Type B pancreatic cell (in vitro differentiated cells): ENCODE measurements at places on chromosomes 7 and 10.

DNA sequence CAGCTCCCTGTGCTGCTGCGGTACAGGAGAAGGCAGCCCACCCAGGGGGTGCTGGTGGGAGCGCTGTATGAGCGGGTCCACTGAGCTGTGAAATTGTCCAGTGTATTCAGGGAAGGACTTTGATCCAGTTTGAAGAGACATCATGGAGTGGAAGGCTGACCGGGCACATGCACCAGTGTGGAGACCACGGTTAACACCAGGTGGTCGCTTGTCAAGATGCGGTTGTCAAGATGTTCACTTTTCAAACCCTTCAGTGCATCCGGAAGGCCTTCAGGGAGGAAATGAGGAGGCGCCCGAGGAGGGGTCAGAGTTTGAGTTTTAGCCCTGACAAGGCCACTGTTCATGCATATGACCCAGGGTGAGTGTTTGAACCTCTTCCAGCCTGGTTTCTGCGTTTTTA lies 6.1 kb downstream of the DOCK1 start:
- no peak for DNase-seq
- H3K4me1 ChIP-seq: peaks cover 36% of the 10 kb centered on the region
- no peak overlapping the region for H3K27ac ChIP-seq
- peaks cover 21% of the 10 kb centered on the region for H3K36me3 ChIP-seq
- no peak overlapping the region for H3K4me3 ChIP-seq
- no peaks in the 10 kb centered on the region for H3K27me3 ChIP-seq

DNA sequence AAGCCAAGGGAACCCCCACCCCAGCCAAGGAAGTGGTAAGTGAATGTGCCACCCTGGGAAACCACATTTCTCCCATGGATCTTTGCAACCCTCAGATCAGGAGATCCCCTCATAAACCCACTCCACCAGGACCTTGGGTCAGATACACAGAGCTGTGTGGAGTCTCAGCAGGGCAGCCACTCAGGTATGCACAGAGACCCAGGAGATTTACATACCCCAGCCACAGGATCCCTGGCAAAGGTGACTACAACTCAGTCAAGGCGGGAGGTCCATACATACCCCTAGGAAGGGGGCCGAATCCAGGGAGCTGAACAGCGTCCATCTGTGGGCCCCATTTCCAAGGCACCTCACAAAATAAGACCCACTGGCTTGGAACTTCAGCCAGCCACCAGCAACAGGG lies 293.4 kb downstream of the CTNNA3 start:
- H3K27ac ChIP-seq: no peak overlapping the region
- DNase-seq: no peak
- H3K4me3 ChIP-seq: no peak overlapping the region
- no peaks in the 10 kb centered on the region for H3K4me1 ChIP-seq
- H3K36me3 ChIP-seq: no peaks in the 10 kb centered on the region
- H3K27me3 ChIP-seq: peaks cover 2% of the 10 kb centered on the region

- H3K27me3 ChIP-seq: peaks cover 3% of the 10 kb centered on the region
- no peak overlapping the region for H3K4me3 ChIP-seq
These were observed 145.5 kb downstream of the KLF6 start for GRCh38 chr10:3639546-3639945.

GRCh38 chr7:17487343-17487742 lies 188.9 kb downstream of the AHR start:
- H3K27me3 ChIP-seq: no peaks in the 10 kb centered on the region
- H3K36me3 ChIP-seq: no peaks in the 10 kb centered on the region
- H3K4me3 ChIP-seq: no peak overlapping the region
- no peak overlapping the region for H3K27ac ChIP-seq

GRCh38 chr7:36741866-36742265 lies 17.6 kb upstream of the AOAH start:
- H3K4me1 ChIP-seq: peaks cover under 1% of the 10 kb centered on the region
- no peak overlapping the region for H3K4me3 ChIP-seq
- no peaks in the 10 kb centered on the region for H3K27me3 ChIP-seq
